Left renal cortex interstitium (tissue), 4 donors: ENCODE measurements at places on chromosomes 3 and 15. TPM values are rescaled to one million over a fixed set of nuclear protein-coding genes. Genes with fewer than 3 reads are reported as not detected.

GRCh38 chr3:131782751-131783150, 252.1 kb downstream of the CPNE4 start:
- no peak for DNase-seq

DNA sequence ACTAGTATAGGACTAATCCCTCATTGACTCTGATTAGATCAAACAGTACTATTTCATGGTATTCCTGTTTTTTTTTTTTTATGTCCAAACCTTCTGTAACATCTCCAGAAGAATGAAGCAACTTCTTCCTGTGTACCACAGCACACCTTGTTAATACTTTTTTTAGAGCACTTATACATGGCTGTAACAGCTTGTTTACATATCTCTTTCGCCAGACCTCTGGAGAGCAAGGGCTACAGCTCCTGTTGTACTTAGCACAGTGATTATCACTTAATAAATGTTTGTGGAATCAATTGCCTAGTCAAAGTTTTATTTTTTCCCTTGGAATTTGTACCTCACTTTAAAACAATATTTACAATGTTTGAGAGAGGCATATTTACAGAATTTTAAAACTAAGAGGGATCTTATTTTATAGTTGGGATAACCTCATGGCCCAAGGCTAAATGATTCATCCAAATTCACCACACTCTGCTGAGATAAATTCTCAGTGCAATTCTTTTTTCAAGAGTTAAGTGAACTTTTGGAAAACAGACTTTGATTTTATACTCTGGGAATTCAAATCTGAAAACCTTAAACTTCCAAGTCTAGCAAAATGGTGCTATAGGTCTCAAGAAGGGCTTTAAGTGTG, 9.2 kb upstream of the GATM start:
- no peak for DNase-seq

DNA sequence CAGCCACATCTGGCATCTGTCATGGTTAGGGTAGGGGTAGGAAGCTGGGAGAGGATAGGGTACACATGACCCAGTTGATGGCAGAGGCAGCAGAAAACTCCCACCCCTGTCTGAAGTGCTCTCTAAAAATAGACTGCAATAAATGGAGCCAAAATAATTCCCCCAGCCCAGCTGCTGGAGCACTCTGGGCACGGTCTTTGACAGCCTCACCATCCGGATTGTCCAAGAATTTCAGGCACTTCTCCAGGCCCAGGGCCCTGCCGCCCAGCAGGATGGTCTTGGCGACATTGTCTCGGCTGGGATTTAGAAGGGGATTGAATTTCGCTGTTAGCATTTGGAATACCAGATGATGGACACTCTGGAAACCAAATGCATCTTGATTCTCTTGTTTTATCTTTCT, 103.7 kb downstream of the IQSEC1 start:
- no peak for DNase-seq

DNA sequence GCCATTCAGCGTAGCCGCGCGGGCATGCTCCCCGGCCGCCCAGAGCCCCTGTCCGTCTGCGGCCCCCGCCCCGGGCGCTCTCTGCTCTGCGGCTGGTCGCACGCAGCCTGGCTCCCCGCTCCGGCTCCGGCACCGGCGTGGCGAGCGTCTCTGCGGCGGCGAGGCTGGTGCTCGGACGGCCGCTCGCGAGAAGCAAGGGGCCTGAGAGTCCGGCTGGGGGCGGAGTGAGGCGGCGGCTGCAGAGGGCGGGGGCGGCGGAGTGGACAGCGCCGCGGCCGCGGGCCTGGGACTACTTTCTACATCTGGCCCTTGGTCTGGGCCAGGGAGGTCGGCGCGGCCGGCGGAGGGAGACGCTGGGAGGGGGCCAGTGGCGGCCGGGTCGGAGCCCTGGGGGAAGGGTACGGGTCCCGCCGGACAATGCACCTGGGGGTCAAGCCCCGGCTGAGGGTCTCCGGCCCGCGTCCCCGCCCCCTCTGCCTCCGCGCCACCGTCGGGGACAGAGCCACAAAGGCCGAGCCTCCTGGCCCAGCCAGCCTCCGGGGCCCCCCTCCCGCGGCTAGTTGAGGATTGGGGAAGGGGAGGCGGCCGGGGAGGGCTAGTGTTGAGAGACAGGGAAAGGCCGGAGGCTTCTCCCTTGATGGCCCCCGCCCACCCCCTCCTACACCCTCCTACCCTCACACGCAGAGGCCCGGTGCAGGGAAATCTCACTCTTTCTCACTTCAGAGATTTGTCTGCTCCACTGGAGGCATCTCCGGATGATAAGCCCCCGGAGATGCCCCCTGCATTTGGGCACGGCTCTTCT, at the start of gene PRTG:
TSS of gene PRTG (minus strand) at position 226 of the 802 bp plus-strand sequence. CDS start at position 5, 221 bp downstream.
- no peak for DNase-seq

- DNase-seq, result no peak
Measured at GRCh38 chr15:98827217-98827616, 178.9 kb downstream of the IGF1R start.

- DNase-seq, result no peak
Measured at GRCh38 chr3:158671821-158672214, 630 bp downstream of the LXN start.

The GOLGA8R gene
- polyA plus RNA-seq, result 14.4 TPM

- DNase-seq, result no peak
Measured at GRCh38 chr3:124296406-124296805, 304.5 kb upstream of the ROPN1 start.

The CCRL2 gene
- 1.2 TPM for polyA plus RNA-seq

DNA sequence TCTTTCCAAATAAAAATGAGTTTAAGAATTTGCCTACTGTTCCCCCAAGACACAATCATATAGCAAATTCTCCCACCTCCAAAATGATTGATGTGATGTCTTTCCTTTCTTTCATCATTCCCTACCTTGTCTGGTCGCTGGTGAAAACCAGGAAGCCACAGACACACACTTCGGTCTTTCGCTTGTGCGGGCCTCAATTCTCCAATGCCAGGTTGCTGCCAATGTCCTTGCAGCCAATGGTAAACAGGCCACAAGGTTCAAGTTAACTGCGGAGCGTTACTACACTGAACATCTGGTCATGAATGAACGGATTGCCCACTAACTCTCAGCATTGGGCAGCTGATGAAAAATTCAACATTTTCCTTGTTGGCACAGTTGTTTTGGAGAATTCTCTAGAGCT, 192.2 kb downstream of the FOXP1 start:
- no peak for DNase-seq

GRCh38 chr15:56042982-56043980, 49.9 kb upstream of the NEDD4 start:
- no peak for DNase-seq

- DNase-seq, result no peak
Measured at GRCh38 chr3:31432897-31433678, 99.6 kb upstream of the STT3B start.

- DNase-seq, result no peak
Measured at GRCh38 chr15:58527573-58528187, 95.9 kb downstream of the LIPC start.

The CIAO2A gene
- 82.7 TPM for polyA plus RNA-seq

The ARHGAP31 gene
- polyA plus RNA-seq, result 12.2 TPM

The REC114 gene
- not detected for polyA plus RNA-seq

GRCh38 chr15:85618956-85619491, 175.7 kb downstream of the KLHL25 start:
- no peak for DNase-seq

- DNase-seq, result no peak
Measured at GRCh38 chr15:87207990-87208580, 1048.5 kb downstream of the NTRK3 start.

DNA sequence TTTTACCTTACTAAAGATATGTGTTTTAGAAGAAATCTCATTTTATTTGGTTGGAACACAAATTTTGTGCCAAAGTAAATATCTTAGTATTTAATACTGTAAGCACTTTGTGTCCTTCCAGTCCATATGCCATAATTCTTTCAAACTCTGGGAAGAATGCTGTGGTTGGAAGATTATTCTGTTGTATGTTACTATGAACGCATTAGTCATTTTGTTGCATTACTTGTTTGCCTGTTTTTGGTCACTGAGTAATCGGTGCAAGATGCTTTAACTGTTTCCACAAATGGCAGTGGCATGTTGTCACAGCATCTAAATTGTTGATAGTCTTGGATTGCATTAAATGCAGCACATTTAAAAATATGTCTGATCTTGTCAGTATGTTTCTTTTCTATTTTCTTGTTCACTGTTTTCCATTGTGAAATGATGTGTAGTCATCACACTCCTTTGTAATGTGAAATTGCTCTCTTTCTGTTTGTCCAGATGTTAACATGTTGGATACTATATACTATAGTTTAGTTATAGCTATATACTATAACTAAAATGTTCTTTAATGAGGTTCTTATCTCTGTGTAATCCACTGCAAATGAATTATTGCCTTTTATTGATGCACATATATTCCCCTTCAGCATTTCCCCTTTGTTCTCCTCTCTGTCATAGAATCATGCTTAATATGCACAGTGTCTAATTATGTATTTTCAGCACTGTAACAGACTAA, 89.9 kb upstream of the FLNB start:
- DNase-seq, result no peak

- no peak for DNase-seq
Measured at GRCh38 chr3:140629357-140630137, 48.3 kb upstream of the TRIM42 start.

DNA sequence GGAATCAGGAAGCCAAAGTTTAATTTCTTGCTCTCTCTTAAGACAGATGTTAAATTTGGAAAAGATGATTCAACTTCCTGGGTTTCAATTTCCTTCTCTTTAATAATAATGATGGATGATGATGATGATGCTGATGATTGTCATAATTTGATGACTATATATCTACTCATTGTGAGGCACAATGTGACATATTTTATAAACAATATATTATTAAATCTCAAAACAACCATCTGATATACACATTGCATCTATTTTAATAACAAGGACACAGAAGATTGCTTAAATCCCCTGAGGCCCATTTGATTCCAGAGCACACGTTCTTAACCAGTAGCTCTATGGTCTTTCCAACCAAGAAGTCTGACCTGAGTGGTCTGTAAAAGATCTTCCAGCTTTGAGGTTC, 124.0 kb downstream of the CNTN6 start:
- DNase-seq, result no peak

The CPEB1 gene
- polyA plus RNA-seq, result 2.0 TPM

GRCh38 chr3:115876876-115877614, 253.7 kb downstream of the GAP43 start:
- no peak for DNase-seq

GRCh38 chr15:62242999-62243398, 77.9 kb upstream of the C2CD4B start:
- DNase-seq, result no peak

- DNase-seq, result no peak
Measured at GRCh38 chr3:184523825-184524615, 37.6 kb upstream of the EPHB3 start.

DNA sequence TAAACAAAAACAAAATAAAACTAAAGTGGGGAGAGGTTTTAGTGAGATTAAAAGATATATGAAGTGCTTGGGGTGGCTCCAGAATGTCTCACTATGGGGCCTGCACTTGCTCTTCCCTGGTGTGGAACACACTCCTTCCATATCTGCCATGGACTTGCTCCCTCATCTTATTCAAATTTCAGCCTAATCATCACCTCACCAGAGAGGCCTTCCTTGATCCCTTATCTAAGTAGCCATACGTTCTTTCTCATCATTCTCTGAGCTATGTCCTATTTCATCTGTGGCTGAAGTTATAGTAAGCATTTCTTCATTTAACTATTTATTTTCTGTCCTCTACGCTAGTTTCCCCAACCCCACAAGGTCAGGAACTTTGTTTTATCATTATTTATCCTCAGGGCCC, 511.7 kb downstream of the NTRK3 start:
- no peak for DNase-seq

DNA sequence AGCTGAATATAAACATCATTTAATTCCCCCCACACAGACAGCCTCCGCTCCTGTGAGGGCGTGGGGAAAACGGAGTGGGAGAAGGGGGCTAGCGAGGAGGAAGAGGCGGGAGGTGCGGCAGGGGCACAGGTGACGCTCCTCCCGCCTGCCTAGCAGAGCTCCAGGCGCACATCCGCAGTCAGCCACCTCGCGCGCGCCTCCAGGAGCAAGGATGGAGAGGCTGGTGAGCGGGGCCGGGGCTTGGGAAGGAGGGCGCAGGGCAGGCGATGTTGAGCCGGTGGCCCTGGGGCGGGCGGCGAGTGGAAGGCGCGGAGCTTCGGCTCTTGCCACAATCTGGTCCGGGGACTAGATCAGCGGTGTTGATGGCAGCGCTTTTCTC, at the start of gene CD200:
TSS of gene CD200 (plus strand) at position 155 of the 379 bp plus-strand sequence. CDS start at position 212, 57 bp downstream.
- DNase-seq, result peak; percentile 50

The ABCC5 gene
- polyA plus RNA-seq, result 36.9 TPM

DNA sequence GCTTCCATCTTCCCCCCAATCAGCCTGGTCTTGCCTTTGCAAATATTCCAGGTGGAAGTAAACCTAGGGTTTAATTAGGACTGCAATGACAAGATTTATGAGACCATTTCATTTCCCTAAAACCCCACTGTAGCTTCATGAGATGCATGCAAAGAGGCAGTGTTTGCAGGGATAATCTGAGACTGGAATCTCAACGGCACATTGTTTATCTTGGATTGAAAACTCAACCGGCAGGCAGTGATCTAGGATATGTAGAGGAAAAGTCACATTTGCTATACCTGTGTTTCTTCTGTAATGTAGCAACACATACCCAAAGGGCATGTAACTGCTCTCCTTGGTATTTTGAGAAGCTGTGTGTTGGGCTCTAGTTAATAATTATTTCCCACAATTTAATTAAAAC, 18.7 kb upstream of the CLSTN2 start:
- DNase-seq, result no peak

The GREM1 gene
- polyA plus RNA-seq, result 0.25 TPM

DNA sequence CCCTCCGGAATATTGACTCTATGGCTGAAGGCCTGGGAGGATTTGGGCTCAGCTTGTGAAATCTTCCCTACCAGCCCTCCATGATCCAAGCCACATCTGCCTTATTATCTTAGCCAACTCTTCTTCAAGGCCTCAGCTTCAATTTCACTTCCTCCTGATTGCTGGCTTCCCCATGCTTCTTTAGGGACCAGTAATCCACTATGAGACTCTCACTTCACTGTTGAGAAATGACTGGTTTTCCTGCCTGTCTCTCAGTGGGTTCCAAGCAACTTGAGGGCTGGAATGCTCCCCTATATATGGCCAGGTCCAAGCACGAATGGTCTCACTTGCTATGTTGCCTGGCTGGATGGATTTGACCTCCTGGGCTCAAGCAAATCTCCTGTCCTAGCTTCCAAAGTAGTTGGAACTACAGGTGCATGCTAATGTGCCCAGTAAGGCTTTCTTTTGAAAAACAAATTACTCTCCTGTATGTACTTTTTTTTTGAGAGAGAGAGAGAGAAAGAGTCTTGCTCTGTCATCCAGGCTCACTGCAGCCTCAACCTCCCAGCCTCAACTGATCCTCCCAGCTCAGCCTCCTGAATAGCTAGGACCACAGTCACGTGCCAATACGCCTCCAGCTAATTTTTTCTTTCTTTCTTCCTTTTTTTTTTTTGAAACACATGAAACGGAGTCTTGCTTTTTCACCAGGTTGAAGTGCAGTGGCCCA, 7.9 kb upstream of the PIK3CB start:
- no peak for DNase-seq

GRCh38 chr15:78302579-78303312, 3.3 kb upstream of the SKIC8 start:
- DNase-seq, result no peak

DNA sequence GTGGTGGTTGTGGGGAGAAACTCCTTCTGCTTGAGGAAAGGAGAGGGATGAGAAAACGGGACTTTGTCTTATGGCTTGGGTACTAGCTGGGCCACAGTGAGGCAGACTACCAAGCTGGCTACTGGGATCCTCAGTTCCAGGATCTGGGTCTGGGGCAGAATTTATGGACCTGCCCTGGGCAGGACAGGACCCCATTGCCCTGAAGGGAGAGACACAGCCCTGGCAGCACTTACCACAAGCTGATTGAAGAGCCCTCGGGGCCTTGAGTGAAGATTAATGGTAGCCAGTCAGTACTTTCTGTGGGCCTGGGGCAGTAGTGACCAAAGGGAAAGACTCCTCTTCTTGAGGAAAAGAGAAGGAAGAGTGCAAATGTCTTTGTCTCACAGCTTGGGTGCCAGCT, 799.7 kb downstream of the SI start:
- no peak for DNase-seq
